ENCODE measurements at places on chromosomes 1 and 21. TPM values are rescaled to one million over a fixed set of nuclear protein-coding genes. Genes with fewer than 3 reads are reported as not detected.

The SDC3 gene
- total RNA-seq, result 25.5 TPM

The SPATA21 gene
- total RNA-seq, result not detected

The COL11A1 gene
- total RNA-seq, result not detected

The PEAR1 gene
- 20.0 TPM for total RNA-seq

The LCE2B gene
- total RNA-seq, result 3.2 TPM

DNA sequence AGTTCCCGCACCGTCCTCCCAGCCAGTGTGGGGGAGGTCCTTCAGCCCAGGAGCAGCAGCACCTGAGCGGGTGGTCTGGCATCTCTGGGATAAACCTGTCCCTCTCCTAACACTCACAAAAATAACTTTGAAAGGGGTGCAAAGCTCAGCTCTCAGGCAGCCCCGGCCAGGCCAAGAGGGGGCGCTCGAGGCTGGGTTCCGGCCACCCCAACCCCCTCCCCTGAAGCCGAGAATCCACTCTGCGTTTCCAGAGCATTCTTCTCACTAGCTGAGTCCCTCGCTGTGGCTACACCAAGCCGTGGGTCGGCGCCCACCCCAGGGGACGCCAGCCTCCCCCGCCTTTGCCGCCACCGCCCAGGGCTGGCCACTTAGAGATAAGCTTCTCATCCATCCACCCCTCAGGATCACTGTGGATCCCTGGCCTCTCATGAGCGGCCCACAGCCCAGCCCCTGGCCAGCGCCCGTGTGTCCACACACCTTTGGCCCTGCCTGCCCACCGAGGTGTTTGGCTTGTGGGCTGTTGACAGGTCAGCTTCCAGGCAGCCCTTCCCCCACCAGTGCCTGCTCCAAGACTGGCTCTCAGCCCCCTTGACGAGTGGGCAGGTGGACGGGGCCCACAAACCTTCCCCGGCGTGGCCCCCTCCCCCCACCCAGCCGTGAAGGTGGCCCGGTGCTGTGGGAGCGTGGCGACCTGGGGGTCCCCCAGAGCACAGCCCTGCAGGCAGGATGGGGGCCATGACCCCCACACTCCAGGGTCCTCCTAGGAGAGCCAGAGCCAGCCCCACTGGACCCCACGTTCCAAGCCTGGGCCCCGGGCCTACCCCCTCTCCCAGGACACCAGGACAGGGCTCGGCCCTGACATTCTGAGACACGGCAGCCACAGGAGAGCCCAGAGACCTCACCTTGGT lies 1.9 kb downstream of the FTCD start:
- peak; percentile 58 for DNase-seq

- no peak for DNase-seq
Observed at GRCh38 chr21:45388611-45389296, 16.2 kb upstream of the COL18A1 start.

- DNase-seq, result peak; percentile 39
Observed at GRCh38 chr1:179091691-179092165, 9.9 kb downstream of the TOR3A start.

DNA sequence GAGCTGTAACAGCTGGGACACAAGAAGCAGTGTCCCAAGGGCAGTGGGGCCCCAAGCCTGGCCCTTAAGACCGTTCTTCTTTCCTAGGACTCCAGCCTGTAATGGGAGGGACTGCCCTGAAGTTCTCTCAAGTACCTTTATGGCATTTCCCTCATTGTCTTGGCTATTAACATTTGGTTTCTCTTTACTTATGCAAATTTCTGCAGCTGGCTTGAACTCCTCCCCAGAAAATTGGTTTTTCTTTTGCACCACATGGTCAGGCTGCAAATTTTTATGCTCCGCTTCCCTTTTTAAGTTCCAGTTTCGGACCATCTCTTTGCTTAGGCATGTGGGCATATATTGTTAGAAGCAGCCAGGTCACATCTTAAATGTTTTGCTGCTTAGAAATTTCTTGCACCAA lies 3.1 kb upstream of the MROH9 start:
- no peak for DNase-seq

GRCh38 chr1:192489047-192489446 lies 86.5 kb upstream of the RGS1 start:
- no peak for DNase-seq

- no peak for DNase-seq
Observed at GRCh38 chr21:31531967-31532366, 127.5 kb upstream of the SOD1 start.

GRCh38 chr21:28644762-28645161 lies 347.9 kb downstream of the LTN1 start:
- no peak for DNase-seq

DNA sequence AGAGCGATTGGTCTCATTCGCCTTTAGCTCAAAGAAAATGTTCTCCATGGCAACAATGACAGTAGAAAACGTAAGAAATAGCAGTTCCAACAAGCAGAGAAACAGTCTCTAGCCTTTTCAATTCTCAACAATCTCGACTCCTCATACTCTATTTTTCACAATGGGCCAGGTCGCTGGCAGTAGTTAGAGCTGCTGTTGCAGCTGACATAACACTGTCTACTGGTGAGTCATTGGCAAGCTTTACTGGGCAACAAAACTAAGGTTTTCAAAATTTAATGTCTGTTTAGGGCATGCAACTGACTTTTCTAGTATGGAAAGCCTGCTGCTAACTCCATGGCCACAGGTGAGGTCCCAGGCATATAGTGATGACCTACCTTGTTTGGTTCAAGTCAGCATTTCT lies 221.1 kb upstream of the KAZN start:
- DNase-seq, result no peak

GRCh38 chr1:159929155-159930051 lies 4.1 kb upstream of the TAGLN2 start:
- peak; percentile 58 for DNase-seq

DNA sequence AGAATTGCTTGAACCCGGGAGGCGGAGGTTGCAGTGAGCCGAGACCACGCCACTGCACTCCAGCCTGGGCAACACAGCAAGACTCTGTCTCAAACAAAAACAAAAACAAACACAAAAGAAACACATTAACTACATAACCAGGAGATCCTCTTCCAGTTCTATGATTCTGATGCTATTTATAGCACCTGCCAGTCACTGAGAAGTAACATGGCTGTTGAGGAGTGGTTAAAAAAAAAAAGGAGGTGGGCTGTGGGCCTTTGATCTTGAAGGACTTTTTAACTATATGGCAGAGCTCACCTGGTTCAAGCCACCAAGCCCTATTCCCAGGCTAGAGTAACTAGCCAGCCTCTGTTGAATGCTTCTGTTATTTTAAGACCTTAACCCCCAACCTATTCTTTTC lies 148.8 kb downstream of the ZBTB18 start:
- no peak for DNase-seq

DNA sequence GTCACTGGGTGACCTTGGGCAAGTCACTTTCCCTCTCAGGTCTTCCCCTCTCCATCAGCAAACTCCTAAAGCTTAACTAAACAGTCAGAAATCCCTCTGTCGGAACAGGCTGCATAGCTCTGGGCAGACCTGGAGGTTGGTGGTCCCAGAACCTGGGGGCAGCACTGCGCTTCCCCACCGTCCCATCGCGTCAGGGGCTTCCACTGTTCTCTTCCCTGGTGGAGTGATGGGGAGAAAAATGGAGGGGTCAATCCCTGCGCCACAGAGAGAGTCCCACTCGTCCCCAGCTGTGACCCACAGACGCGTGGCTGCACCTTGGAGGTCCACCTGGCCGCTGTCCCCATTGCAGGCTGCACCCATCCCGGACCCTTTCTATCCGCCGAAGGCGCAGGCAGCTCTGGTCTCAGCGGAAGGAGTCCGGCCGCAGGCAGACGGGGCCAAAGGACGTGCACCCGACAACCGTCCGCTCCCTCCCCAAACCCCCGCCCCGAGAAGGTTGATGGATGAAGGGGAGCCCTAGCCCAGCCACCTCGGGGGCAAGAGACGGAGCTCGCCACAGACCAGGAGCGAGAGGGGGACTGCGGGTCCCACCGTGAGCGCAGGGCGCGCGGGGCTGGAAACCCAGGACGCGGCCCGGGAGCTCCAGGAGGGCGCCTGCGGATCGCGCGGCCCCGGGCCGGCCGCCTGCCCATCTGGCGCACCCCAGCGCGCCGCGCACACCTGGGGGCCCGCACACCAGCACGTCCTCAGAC lies 588 bp upstream of the WNT3A start:
- DNase-seq, result no peak

GRCh38 chr1:169479363-169480066 lies 6.2 kb downstream of the SLC19A2 start:
- no peak for DNase-seq

GRCh38 chr1:228177721-228178710 lies 12.4 kb downstream of the IBA57 start:
- DNase-seq, result no peak

DNA sequence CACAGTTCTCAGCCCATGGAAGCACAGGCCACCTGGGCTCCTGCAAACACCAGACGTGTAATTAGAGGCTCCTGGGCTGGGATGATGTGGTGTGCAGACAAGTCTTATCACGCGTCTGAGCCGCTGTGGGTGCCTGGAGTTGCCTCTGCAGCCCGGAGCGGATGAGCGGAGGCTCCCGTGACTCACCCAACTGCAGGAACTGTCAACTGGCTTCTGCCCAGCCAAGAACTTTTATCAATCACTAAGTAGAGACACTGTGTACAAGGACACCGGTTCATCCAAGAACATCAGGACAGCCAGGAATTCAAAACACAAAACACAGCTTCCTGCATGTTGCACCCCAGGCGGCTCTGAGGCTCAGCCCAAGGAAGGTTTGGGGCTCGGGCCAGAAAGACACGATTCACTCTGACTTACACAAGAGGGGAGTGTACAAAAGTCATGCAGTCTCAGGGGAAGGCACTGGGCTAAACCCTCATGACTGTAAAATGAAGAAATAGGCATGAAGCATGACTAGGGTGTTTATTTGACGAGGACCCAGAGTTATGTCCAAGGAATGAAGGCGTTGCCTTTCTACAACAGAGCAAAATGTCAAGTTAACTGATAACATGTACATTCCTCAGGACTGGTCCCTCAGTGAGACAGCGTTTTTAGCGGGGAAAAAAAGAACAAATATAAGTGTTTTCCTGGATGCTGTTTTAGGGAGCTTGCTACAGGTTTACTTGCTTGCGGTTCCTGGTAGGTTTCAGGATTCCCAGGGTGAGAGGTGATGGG lies 21.1 kb downstream of the ERRFI1 start:
- DNase-seq, result peak; percentile 97

DNA sequence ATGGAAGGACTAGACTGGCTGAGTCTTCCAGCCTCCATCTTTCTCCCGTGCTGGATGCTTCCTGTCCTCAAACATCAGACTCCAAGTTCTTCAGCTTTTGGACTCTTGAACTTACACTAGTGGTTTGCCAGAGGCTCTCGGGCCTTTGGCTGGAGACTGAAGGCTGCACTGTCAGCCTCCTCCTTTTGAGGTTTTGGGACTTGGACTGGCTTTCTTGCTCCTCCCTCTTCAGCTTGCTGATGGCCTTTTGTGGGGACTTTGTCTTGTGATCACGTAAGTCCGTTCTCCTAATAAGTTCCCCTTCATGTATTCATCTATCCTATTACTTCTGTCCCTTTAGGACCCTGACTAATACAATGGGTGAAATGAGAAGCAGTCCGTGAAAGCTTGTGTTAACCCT lies 196.4 kb downstream of the KAZN start:
- no peak for DNase-seq

All from prostate gland (tissue), 2 donors.